Sigmoid colon (tissue), 7 donors: ENCODE measurements at places on chromosomes 5 and 9.

GRCh38 chr9:86494644-86495111, 140.5 kb upstream of the TUT7 start:
- DNase-seq, result no peak

- DNase-seq, result no peak
Observed at GRCh38 chr5:64514612-64515011, 8.8 kb downstream of the RGS7BP start.

DNA sequence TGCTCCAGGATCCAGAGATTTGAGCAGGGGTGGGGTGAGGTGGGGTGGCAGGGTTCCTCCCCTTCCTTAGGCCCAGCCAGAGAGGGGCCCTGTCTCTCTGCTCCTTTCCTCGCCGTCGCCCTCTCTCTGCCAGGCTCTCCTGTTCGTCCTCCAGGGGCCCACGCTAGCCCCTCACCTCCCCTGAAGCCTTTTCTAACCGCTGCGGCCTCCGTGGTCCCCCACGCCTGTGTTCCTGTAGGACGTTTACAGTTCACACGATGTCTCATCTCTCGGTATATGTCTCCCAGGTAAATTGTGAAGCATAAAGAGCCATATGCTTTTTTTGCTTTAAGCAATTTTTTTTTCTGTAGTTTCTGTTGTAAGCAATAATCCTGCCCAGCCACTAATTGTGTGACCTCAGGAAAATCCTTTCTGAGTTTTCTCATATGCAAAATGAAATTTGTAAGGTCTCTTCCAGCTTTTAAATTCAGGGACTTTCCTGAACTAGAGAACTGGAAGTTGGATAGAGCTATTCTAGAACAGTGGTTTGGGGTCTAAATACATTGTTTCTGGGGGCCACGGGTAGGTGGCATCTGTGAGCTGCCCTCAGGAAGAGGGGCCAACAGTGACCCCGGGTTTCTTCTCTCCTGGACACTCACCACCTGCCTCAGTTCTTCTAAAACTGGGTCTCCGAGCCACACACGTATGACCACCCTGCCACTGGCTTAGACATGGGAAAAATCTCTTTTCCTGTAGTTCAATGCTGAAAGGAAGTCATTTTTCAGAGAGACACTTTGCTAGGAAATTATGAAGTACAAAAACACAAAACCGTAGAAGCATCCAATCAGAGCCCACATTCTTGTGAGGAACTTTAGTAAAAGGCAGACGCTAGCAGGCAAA, 50.2 kb upstream of the ZNF366 start:
- no peak for DNase-seq

- no peak for DNase-seq
Observed at GRCh38 chr9:27530915-27531755, 1.5 kb upstream of the MOB3B start.

DNA sequence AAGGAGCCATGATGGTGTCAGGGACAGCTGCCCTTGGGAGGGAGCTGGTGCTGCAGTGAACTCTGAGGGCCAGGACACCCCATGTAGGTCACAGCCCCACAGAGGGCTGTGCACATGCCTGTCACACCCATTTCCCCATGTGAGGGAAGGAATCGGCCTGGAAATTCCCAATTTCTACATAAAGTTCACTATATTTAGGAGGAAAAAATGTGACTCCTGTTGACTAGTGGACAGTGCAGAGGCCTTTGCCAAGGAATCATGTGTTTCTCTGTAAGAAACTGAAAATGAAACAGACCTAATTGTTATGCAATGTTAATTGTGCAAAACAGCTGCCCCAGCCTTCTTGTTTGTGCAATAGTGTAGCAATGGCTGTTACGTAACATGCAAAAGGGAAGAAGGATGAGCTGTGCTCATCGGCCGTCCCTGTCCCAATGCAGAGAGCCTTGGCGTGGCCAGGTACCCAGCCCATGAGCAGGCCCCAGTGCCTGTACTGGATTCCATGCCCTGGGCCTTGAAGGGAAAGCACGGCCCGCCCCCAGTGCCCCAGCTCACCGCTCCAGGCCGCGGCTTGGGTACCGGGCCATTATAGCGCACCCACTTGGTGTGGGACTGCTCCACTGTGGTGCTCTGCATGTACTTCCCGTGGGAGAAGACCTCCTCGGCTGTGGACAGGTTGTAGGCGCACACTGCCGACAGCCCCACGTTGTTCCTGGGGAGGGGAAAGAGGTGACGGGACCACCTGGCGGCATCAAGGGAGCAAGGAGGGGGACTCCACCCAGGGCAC, 70.0 kb downstream of the SECISBP2 start:
- peak; percentile 86 for DNase-seq

DNA sequence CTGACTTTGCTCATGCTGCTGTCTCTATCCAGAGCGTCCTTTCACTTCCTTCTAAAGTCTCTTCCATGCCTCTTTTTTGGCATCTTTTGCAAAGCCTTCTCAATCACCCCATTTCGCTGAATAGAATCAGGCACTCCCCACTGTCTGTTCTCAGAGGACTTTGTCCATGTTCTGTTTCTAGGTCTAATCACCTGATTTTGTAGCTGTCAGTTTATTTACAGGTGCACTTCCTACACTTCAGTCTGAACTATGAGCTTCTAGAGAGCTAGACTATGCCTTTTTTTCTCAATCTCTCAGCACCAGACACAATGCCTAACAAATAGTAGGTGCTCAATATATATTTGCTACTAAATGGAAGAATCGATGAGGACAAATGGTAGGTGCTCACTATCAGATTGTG, 29.9 kb downstream of the TLR4 start:
- no peak for DNase-seq

GRCh38 chr9:109051733-109052132, 38.4 kb upstream of the CTNNAL1 start:
- DNase-seq, result no peak

GRCh38 chr5:448061-448765, 5.2 kb downstream of the EXOC3 start:
- DNase-seq, result peak; percentile 79

DNA sequence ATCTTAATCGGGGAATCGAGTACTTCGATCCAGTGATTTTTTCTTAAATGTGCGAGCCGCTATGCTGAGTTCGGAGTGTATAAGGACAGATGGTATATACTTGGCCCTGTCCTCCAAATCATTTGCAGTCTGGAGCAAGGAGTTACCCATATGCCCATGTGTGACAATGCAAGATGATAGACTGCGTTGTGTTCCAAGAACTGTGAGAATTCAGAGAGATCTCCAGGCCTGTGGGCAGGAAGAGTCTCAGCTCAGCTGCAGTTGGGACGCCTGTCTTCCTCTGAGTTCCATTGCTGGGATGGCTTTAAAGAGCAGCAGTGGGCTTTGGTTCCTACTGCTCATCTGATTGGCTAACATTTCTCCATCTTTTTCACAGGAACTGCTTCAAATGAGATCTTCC, 106.6 kb downstream of the ADAMTS16 start:
- DNase-seq, result no peak

DNA sequence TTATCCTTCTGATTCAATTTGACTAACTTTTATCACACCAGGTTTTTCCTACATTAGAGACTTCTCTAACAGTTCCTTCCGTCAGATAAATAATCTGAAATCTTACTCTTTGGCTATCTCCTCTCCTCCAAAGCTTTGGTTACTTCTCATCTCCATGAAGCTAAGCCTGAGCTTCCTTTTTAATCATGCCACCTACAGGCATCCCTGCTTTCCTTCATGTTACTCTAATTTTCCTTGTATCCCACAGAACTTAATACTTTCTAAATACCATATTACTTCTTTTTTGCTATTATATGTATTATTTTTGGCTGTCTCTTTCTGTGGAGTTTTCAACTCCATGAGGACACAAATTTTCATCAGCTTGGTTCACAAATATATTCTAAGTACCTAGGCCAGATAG, 49.7 kb downstream of the C9 start:
- no peak for DNase-seq

DNA sequence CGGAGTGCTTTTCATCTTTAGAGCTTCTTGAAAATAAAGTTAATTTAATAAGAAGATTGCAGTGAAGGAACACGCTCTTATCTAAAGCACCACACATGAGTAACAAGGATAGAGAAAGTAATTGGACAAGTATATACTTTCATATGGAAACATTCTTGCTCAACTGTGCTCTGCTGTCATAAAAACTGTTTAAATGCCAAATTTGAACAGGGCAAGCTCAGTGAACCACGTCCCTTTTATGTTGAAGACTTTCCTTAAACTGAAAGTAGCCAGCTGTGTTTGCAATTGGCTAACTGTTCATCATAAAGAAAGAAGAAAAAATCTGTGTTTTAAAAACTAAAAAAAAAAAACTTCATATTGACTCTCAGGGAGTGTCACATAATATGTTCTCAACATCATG, 1610.7 kb upstream of the C9orf72 start:
- no peak for DNase-seq

DNA sequence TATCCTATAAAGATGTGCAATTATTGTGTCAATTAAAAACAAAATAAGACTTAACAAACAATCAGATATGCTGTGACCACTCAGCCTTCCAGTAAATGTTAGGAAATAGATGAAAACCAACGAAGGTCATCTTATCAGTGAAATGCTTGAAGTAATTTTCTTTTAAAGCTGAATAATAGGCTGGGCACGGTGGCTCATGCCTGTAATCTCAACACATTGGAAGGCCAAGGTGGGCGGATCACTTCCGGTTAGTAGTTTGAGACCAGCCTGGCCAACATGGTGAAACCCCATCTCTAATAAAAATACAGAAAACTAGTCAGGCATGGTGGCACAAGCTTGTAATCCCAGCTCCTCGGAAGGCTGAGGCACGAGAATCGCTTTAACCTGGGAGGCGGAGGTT, 31.2 kb downstream of the NLN start:
- DNase-seq, result no peak

- DNase-seq, result no peak
Observed at GRCh38 chr9:111195766-111196165, 134.3 kb downstream of the OR2K2 start.

DNA sequence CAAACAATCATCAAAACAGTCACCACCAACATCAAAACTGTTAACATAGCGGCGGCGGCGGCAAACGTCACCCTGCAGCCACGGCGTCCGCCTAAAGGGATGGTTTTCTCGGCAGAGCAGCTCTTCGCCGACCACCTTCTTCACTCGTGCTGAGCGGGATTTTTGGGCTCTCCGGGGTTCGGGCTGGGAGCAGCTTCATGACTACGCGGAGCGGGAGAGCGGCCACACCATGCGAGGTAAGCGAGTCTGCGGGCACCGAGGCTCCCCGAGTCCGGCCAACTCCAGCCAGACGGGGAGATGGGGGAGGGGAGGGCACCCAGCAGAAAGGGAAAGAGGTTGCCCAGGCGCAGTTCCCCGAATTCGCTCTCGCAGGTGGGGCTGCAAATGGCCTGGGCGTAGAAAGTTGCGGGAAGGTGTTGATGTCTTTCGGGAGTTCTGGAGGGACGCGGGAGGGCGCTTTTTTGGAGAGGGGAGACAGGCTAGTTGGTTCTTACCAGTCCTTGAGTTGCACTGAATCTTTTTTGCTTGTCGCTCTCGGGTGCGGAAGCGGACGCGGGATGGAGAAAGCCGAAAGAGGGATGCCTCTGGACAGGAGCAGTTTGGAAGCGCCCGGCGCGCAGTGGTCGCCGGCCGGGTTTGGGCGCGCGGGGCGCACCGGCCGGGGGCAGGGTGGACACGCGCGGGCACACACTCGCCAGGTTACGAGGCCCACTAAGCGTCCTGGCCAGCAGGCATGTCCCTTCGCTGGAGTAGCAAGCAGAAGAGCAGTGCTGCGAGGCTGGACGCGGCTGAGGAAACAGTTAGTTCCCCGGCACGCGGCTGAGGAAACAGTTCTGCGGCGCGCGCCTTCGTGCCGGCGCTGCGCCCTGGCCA, 849 bp downstream of the RORB start:
- DNase-seq, result no peak

DNA sequence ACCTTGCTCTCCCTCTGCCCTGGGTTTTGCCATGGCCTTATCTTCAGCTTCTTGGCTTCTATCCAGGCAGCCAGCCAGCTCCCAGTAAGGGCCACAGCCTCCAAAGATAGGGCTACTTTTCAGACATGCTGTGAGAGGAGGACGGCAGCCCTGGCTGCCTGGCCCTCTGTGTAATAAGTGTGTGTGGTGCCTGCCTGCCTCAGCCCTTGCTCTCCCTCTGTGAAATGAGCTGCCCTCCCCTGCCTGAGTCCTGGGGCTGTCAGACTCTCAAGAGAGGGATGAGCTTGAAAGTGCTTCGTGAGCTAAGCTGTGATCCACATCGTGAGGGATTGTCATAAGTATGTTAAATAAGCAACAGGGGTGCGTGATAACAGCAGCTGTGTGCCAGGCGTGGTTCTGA, 8.1 kb downstream of the NDST1 start:
- DNase-seq, result no peak

GRCh38 chr9:22893196-22893843, 446.7 kb downstream of the DMRTA1 start:
- no peak for DNase-seq

DNA sequence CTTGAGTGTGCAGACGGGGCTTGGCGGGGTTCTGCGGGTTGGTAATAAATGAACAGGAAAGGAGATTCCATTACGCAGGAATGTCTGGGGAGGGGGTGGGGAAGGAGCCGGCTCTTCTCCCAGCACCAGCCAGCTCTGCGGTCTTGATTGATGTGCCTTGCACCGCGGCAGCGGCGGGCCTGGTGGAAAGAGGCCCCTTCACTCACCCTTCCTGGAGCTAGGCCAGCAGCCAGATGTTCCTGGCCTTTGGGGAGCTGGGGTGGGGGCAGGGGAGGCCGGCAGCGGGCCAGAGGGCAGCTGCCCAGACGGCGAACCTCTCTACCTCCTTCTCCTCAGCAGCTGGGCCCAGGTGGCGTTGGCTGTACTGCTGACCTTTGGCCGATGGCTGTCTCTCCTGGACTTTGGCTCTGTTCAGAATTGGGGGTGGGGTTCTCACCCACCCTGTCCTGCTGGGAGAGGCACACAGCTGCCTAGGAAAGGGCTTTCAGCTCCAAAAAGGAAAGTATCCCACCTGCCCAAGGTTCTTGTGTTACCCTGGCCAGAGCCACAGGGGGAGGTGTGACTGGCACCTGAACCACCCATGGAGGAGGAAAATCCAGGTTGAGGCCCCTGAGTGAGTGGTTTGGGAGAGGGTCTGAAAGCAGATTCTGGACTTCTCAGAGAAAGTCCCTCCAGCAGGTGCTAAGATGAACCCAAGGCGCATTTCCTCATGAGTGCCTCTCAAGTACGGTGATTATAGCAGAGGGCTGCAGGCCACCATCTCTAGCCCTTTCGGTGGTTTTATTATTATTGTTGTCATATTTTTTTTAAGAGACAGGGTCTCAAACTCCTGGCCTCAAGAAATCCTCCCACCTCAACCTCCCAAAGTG, 58.0 kb upstream of the SYNPO start:
- peak; percentile 86 for DNase-seq

- DNase-seq, result no peak
Observed at GRCh38 chr5:90855296-90856010, 296.9 kb downstream of the ADGRV1 start.

GRCh38 chr5:53991942-53992341, 318.4 kb downstream of the ARL15 start:
- no peak for DNase-seq

DNA sequence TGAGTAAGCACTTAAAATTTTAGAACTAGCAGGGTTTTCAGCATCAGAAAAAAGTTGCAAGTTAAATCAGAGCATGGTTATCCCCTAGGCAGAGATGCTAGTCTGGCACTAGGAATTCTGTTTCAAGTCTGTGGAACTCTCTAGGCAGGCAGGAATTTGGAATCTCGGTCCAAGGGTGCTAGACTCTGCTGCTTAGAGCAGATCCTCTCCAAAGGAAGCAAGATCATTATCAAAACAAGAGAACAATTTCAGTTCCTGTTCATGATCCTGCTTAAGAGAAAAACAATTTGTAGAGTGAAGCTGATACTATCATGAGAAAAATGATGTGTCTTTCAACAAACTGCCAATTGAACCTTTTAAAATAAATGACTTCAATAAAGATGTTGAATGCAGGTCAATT, 420.7 kb downstream of the KIF4B start:
- DNase-seq, result no peak
